ENCODE measurements at places on chromosomes 16 and 17.

DNA sequence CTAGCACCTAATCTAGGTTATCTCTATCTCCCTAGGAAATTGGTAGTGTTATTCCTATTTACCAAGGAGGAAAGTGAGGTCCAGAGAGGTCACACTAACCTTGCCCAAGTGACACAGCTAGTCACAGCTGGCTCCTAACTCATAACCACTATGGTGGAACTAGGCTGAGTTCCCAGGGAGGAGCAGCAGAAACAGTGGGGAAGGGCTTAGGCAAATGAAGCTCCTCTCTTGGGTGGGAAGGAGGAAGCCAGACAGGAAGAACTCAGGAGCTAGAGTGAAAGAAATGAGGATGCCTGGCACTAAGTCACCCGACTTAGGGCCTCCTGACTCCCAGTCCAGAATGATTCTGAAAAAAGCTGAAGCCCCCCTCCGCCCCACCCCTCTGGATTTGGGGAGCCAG, 34.5 kb downstream of the PSME3IP1 start:
- DNase-seq: no peak

GRCh38 chr16:88511906-88512305, 58.3 kb upstream of the ZC3H18 start:
- DNase-seq: peak; percentile 85

DNA sequence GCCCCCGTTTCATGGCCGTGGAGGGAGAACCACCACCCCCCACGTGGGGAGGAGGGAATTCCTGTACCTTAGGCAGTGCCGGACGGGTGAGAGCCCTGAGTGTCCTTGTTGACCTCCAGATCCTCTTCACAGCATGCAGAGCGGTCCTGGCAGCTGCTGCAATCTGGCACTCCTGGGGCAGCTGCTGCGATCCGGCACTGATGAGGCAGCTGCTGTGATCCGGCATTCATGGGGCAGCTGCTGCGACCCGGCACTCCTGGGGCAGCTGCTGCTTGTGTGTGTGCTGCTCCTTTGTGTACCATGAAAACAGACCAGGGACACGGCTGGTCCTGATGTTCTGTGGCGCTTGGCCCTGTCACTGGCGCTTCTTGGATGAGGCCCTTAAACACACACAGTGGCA, 12.8 kb downstream of the ZNF778 start:
- no peak for DNase-seq

- DNase-seq: no peak
Measured at GRCh38 chr16:66262253-66263167, 104.0 kb upstream of the CDH5 start.
